ENCODE measurements at places on chromosomes 1 and 21.

DNA sequence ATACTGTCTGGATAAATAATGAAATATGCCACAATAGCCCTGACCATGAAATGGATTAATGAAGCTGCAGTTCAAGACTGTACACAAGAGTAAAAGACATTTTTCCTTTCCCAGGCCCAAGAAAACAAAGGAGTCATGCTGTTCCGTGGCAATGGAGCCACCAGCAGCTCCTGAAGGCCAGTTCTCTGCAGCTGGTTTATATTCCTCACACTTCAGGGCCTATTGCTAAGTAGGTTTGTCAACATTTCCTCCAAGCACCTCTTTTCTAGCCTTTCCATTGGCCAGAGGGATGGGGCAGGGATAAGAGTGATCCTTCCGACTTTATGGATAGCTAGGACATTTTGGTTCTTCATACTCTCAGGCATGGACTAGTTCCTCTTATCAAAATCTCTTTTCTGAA, 24.2 kb upstream of the RGL1 start:
- no peak for DNase-seq

DNA sequence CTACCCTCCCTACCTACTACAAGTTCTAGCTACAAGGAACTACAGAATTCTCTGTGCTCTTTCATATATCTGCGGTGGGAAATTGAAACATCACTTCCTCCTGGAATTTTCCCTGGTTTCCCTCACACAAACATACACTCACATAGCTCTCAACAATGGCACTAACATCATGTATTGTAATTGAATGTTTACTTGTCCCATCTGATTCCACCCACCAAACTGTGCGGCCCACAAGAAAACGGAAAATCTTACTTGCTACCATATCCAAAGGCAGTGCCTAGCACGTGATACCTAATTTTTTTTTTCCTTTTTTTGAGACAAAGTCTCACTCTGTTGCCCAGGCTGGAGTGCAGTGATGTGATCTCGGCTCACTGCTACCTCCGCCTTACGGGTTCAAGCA, 33.9 kb downstream of the NDC1 start:
- DNase-seq = no peak

GRCh38 chr1:161096015-161096414, 2.1 kb upstream of the KLHDC9 start:
- DNase-seq = no peak

- no peak for DNase-seq
Observed at GRCh38 chr1:204472660-204473059, 21.9 kb downstream of the PIK3C2B start.

DNA sequence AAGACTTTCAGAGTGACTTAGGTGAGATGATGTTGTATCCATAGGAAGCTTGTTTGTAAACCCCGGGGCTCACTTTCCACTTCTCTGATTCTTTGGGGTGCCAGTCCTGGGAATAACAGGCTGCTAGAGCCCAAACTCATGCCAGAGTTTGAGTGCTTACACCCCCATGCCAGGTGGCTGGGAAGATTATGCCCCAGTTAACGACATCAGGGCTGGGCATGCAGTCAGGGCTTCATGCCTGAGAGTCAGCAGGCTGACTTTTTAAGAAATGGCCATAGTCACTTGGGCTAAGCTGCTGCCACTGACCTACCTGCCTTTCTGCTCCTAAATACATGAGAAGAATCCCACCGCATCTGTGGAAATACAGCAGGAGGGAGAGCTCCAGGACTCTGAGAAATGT, 425.6 kb upstream of the VAMP3 start:
- DNase-seq = no peak

GRCh38 chr1:119351997-119352396, 16.6 kb upstream of the HAO2 start:
- DNase-seq = no peak

DNA sequence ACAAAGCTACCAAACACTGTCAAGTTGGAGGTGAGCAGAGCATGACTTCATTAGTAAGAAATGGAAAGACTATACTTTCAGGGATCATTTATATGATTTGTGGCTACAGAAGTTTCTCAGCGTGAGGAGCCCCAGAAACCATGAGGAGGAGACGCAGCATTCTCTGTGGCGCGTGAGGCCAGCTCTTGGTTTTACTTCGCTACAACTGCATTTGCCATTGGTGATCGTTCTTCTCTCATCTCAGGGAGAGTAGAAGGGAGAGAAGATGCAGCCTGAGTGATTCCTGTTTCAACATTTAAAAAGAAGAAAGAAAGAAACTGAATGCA, 94.5 kb upstream of the ATP1A1 start:
- DNase-seq = no peak

Measured in GOT3 (cell line).